PC-9 (cell line): ENCODE measurements at places on chromosomes 2 and 18.

- DNase-seq: no peak
These were observed 790.9 kb downstream of the CPS1 start for GRCh38 chr2:211347328-211347727.

DNA sequence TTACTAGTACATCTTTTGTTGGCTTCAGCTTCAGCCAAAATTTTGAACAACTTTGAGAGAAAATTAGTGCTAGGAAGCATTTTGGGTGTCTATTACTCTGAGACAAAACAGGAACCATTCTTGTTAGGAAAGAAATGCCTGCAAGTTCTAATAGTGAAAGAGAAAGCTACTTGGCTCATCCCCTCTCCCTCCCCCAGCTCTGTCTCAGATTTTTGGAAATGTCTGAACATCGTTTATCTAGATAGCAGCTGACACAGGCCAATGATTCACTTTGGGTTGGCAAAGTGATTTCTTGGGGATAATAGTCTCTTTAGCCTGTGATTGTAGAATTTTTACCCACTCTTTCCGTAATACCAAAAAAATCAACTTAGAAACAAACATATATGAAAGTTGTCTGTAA is 42.3 kb upstream of the PTPRM start:
- DNase-seq: no peak

- DNase-seq: no peak
These were observed 24.6 kb downstream of the KIF1A start for GRCh38 chr2:240795454-240795853.

DNA sequence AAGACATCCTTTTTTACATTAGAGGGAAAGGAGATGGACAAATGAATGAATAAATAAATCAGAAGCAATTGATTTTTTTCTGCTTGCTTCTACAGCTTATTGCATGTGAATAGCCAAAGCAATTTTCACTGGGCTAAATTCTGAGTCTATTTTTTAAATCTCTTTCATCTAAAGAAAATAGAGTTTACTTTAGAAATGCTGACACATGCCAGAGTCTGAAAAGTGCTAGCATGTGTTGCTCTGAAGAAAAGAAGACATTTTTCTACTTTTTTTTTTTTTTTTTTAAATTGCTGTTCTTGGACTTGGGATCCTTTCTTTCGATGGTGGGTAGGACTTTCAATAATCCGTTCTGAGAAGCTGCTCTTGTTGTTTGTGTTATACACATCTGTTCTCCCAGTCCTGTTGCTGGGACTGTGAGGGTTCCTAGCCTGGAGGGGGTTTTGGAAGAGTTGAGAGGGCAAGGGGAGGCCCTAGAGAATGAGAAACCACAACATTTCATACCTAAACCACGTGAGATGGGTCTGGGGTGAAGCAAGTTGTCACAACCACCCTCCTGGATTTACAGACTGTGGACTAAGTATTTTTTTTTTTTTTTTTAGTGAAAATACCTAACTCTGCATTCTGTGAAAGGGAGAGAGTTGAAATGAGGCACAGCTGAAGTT is 193.5 kb downstream of the PRKCE start:
- DNase-seq: no peak

DNA sequence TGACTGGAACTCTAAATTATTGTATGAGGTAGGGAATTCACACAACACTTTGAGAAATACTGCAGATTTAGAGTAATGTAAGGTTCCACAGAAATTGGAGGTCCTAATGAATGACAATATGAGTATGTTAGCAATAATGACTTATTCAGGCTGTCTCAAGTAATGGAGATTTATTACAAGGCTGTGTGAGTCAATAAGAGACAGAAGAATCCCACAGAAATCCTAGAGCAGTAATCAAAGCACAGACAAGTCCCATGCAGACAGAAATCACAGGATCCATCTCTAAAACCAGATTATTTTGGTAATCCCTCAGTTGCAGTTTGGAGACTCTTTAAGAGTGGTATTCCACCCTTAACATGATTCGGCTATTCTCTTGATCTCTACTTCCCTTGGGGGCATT is 83.6 kb downstream of the FAM161A start:
- no peak for DNase-seq

- DNase-seq: no peak
These were observed 22.5 kb upstream of the CDKL4 start for GRCh38 chr2:39266139-39266805.
